ENCODE measurements at places on chromosomes 2 and 18.

GRCh38 chr2:121094845-121095244, 190.2 kb downstream of the TFCP2L1 start:
- no peak for DNase-seq

DNA sequence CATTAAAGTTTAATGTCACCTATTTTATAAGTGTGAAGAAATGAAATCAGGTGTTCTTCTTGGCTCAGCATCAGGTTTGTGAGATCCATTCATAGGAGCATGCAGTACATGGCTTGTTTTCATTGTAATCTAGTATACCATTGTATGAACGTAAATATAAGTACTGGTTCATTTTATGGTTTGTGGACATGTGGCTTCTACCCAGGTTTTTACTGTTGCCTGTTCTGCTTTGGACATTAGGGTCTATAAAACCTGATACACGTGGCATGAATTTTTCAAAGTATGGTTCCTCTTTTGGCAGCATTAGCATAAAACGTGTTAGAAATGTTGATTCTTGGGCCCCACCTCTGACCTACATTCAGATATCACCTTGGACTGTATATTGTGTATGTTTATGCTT, 175.5 kb downstream of the PRPF40A start:
- DNase-seq: no peak

DNA sequence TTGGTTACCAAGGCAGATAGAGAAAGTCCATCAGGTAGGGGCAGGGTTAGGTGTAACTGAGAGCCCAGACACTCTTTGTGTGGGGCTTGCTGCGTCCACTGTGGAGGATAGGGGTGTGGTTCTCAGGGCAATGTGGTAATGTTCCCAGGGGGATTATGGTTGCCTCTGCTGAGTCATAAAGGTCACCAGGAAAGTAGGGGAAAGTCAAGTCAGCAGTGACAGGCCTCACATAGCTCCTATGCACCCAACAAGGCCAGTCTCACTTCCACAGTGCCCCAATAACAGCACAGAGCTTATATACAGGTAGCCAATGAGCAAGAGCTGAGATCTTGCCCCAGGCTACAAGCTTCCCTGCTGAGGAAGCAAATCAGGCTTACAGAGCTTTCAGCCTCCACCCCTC, 1438.0 kb upstream of the ZEB2 start:
- no peak for DNase-seq

- no peak for DNase-seq
These were observed 507.6 kb upstream of the SPHKAP start for GRCh38 chr2:228689053-228689452.

DNA sequence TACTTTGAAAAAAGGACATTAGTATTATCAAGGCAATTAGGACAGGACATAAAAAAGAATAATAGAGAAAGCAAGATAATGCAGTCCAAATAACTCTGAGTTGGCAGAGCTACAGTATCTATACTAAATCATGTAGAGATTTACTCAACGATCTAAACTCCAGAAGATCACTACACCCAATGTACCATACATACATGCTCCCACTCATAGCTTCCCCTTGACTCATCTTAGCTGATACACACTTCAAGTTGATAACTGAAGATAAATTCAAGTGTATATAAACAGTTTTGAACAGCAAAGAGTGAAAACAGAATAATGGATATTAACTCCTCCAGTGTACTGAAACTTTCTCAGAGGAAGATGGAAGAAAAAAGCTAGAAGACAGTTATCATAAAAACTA, 78.5 kb downstream of the SESTD1 start:
- no peak for DNase-seq

GRCh38 chr2:73979686-73980085, 5.0 kb upstream of the TET3 start:
- no peak for DNase-seq

DNA sequence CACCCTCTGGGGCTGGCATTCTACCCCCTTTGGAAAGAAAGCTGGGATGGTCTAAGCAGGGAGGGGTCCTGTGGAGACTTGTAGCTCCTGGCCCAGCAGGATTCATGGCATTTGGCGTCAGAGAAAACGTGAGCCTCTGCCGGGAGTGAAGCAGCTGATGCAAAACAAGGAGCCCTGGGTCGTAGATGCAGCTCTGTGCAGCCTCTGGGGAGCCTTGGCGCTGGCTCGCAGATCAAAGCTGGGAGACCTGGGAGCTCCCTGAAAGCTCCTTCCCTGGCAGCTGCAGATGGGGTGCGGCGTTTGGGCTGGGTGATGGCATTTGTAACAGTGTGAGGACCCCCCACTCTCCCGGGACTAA, 148.3 kb downstream of the KLHL29 start:
- no peak for DNase-seq

DNA sequence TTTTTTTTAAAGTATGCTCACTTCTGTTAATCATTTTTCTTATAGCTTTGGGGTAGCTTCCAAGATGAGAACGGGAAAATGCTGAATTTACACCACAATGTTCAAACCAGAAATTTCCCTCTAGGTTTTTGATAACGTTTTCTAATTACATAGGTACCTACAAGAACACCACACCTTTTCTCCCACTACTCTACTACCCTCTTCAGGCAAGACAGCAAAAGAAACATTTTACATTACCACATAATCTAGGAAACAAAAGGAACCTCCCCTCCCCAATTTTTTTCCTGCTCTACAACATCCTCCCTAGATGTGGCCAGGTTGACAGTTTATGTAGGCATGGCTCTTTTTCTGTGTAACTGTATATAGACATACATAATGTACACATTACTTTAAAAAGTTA, 32.4 kb downstream of the NDUFAF7 start:
- DNase-seq: no peak

- no peak for DNase-seq
These were observed 51.2 kb upstream of the PXDN start for GRCh38 chr2:1795261-1796231.

All from activated naive CD4-positive, alpha-beta T cell treated with Interleukin-2 at 50 U/mL for 16 hours (primary cell).